Lung microvascular endothelial cell (primary cell): ENCODE measurements at places on chromosomes 7 and 10.

- no peak for DNase-seq
Measured at GRCh38 chr7:4077980-4078379, 604.1 kb upstream of the FOXK1 start.

- DNase-seq, result peak; percentile 68
Measured at GRCh38 chr10:97081621-97082235, 104.0 kb downstream of the SLIT1 start.

DNA sequence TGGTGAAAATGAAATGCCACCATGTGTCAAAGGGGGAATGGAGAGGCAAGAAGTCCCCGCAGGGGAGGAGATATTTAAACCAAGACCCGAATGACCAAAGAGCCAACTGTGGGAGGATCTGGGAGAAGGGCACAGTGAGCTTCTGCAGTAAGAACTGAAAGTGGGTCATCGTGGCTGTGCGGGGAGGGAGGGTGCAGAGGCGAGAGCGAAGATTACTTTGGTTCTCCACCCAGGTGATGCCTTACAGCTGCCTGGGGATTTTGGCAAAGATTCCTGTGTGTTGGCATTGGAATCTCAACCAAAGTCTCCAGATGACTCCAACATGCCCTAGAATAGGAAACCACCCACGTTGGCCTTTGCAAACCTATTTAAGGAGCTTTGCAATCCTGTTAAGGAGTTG lies 44.2 kb upstream of the ADAM12 start:
- no peak for DNase-seq

DNA sequence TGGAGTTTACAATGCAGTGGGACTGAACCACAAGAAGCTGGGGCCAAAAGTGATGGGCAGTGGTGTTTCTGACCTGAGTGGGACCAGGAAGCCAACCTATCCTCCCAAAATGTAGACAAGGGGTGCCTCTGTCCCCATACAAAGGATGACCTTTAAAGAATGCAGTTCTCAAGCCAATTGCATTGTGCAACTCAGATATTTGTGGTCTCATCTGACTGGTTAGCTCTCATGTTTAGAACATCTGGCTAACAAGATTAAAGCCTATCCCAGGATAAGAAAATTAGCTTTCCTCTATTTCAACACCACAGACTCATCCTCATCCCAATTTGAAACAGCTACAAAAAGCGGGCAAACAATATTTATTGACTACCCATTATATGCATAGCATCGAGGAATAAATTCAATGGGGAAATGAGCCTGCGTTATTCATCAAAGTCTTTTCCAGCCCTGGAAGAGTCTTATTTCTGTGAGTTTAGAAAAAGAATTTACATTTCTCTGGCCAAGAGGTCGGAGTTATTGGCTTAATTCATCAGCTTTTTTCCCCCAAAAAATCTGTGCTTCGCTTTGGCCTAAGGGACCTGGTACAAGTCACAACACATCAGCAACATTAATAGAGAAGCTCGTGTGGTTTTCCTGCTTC lies 26.7 kb downstream of the ELMO1 start:
- no peak for DNase-seq

DNA sequence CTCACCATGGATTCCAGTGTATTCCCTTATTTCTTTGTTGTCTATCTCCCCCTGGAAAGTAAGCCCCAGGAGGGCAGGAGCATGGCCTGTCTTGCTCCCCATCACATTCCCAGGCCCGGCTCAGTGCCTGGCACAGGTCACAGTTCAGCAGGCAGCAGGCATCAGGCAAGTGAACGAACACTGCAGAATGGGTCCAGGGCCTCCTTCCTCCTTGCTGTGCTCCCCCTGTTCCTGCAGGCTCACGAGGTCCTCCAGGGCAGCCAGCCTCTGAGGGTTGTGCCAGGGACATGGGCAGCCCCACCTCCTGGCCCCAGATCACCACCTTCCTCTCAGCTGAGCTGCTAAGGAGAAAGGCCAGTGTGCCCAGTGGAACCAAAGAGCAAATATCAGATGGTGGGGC lies 41.8 kb downstream of the PDLIM1 start:
- no peak for DNase-seq
